C1 segment of cervical spinal cord (tissue), 14 donors: ENCODE measurements at places on chromosomes 5 and 9.

DNA sequence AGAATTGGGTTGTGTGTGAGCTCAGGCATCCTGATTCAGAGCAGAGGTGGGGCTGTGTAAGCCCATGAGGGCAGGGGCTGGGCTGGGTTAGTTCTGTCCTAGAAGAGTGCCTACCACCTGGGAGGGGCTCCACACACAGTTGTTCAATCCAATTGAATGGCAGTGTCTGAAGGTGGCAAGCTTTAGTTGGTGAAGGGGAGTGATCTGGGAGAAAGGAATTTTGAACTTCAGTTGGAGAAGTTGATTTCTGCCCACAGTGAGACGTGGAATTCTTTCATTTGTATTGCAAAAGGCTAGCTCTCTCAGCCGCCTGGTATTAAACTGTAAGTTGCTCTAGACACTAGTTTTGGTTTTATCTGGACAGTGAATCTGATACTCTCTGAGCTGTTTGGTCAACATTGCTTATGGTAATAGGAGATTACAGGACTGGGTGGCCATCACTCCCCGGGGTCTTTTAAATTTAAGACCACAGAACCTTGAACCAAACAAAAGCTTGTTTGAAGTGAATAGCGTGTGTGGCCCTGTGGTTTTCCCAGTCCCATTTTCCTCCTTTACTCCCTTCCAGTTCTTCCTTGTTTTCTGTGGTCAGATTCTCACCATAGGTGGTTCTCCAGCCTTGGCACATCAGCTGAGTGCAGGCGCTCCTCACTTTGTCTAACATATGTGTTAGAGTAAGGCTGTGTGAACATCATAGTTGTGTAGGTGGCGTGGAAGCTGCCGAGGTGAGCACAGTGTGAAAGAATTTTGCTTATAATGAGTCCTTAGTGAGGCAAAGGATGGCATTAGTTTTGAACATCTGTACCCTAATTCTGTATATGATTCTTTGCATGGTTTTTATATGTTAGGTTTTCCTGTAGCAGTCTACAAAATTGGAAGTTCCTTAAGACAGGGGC lies 78.0 kb downstream of the ARHGAP26 start:
- DNase-seq, result no peak

GRCh38 chr9:133035669-133036068 lies 4.9 kb downstream of the GTF3C5 start:
- DNase-seq, result no peak

GRCh38 chr9:110830495-110830894 lies 161.9 kb downstream of the MUSK start:
- no peak for DNase-seq

DNA sequence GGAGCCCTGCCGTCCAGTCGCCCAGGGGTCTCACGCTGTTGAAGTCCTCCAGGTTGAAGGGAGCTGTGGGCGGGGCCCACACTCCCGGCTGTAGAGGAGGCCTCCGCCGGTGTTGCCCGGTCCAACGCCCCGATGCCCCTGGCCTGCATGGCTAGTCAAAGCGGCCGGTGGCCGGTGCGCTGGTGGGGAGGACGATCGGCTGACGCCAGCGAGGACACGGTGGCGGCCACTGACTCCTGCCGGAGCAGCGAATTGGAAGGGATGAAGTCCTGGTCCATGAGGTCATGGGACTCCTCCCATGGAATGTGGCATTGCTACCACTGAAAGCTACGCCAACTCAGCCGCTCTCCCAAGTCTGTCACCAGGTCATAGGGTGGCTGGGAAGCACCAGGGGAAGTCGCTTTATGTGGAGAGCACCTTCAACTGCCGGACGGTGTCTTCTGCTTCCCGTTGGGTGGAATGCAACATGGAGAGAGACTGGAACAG lies 11.8 kb downstream of the RCL1 start:
- DNase-seq, result no peak

GRCh38 chr5:60295423-60295822 lies 401.9 kb upstream of the PDE4D start:
- no peak for DNase-seq

DNA sequence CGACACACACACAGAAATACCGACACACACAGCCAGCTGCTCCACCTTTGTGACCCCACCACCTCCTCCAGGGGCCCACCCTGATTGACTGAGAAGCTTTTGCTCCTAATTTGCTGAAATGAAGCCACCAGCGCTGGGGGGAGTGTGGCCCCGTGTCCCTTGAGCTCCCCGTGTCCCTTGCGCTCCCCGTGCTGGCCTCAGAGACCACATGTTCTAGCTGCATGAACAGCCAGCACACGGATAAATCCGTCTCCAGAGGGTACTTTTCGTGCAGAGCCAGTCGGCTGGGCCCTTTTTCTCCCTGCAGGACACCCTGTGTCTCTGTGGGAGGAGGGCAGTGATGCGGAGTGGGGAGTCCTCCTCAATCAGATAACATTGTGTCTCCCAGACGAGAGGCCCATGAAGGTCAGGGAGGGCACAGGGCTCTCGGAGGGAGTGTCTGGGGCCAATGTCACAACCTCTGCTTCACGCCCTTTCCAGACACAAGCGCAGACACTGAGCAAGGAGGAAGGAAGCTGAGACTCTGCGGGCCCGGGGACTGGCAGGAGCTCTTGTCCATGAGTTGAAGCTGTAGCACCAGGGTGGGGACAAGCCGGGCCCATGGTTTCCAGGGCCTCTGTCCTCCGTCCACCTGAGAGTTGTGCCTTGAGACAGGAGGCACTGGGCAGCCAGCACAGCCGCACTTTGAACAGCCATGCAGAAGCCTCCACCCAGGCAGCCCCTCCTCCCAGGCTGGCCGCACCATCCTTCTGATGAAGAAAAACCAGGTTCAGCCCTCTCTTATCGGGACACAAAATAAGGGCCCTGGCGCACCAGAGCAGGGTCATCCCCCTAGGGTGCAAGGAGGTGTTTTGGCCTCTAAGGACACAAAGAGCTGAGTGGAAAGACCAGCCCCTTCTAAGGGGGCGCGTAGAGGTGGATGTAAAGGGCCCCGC lies 36.4 kb upstream of the SLC6A19 start:
- no peak for DNase-seq

DNA sequence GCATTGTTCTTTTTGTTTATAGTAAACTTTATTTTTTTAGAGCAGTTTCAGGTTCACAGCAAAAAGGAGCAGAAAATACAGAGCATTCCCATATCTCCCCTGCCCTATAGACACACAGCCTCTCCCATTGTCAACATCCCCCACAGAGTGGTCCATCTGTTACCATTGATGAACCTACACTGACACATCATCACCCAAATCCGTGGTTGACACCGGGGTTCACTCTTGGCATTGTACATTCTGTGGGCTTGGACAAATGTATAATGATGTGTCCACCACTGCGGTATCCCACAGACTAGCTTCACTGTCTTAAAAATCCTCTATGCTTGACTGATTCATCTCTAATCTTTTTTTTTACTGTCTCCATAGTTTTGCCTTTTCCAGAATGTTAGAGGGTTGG lies 120.7 kb upstream of the SPATA31C2 start:
- no peak for DNase-seq

GRCh38 chr5:168578538-168579487 lies at the start of gene PANK3:
Gene PANK3 (minus strand): TSS chr5:168579368. CDS start chr5:168579283, 85 bp downstream.
- no peak for DNase-seq

GRCh38 chr5:22542340-22542739 lies 310.8 kb downstream of the CDH12 start:
- no peak for DNase-seq

GRCh38 chr5:149633476-149634350 lies 52.4 kb downstream of the ARHGEF37 start:
- no peak for DNase-seq

DNA sequence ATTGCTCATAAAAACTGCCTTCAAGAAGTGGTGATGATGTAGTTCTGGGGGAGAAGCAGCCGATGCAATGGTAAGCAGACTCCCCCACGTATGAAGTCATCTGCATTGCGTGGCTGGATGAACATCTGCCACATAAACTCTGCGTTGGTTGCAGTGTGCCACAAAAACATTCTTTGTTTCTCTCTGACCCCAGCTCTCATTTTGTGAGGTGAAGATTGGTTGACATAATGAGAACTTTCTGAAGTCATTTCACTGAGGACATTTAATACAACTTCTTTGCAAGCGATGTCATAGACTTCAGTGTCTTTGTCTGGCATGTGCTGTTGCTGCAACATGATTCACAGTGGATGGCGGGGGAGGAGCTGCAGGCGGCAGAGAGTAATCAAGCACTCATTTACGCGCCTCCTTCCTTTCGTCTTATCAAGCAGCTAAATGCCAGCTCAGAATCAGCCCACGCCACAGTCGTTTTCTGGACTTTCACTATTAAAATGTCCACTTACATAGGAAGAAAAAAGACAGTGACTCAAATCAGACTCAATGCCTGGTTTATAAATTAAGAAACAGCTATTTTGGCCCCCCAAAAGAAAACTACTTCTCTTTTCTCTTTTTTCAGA lies 91.5 kb upstream of the NFIL3 start:
- no peak for DNase-seq

DNA sequence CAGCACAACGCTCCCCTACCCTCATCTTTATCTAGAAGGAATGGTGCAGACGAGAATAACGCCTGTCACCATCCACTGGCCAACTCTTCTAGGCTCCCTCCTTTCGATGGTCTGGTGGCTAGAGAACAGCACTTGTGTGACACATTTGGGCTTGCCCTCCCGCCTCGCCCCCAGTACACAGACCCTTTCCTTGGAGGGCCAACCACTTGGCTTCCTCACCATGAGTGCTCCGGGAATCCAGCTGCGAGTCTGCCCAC lies 1.4 kb downstream of the GNAQ start:
- peak; percentile 75 for DNase-seq

- DNase-seq, result no peak
These were observed 145.5 kb downstream of the ERCC6L2 start for GRCh38 chr9:96020792-96021550.

GRCh38 chr5:172870291-172870714 lies 36.3 kb downstream of the ERGIC1 start:
- DNase-seq, result no peak

GRCh38 chr9:133306242-133307204 lies 29.5 kb downstream of the SURF6 start:
- no peak for DNase-seq

DNA sequence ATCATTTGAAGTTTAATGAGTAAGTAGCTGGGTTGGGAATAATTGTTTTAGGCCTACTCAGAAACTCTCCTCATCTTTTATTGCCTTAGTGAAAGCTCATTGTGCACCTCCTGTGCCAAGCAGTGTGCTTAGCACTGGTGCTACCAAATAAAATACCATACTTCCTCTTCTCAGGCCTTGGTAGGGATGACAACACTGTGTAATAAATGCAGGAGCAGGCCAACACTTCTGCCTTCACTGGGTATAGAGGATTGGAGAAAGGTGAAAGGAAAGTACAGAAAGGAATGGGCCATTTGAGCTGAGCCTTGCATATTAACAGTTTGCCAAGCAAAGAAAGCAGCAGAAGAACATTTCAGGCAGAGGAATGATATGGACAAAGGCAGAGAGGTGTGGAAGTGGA lies 285.7 kb downstream of the NR3C1 start:
- DNase-seq, result no peak

DNA sequence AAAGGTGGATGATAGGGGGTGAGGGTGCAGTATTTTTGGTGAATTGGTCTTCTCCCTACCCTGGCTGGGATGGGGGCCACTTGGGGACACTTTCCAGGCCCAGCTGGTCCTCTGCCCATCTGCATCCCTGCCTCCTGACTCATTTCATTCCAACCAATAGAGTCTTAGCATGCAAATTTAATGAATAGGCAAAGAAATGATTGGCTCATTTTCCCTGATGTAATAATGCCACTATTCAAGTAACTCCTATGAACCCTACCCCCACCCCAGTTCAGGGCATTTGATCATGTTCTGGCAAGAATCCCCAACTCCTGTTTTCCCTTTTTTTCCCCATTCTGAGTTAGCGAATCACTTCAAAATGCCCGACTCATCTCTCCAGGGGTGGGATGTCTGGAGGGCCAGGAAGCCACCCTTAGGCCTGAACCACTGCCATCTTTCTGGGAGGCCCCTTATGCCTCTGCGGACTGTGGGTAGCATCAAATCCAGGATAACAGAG lies 56.7 kb downstream of the PCDH1 start:
- DNase-seq, result peak; percentile 30

DNA sequence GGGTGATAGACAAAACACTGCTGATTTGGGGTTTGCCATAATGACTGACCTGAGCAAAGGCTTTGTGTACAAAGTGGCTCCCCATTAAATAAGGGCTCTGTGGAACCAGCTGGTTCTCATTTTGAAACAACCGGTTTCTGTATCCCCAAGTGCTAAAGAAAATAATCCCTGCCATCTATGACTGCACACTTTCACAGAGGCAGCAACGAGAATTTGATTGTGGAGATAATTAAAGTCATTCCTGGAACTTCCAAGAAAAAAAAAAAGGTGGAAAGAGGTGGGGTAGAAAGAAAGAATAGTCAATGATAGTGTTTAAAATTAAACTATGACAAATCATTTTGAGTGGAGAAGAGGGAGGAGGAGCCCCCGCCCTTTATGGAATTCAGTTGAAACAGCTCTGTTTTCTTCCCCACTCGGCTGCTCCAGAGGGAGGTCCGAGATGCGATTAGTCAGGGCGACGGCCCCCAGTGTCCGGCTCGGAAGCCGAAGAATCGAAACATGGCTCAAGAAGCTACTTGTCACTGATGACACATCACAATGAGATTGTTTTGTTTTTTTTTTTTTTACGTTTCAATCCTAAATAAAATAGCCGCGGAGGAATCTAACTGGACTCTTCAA lies 38.4 kb downstream of the EBF1 start:
- no peak for DNase-seq

GRCh38 chr5:178671602-178672144 lies 44.8 kb upstream of the CLK4 start:
- DNase-seq, result no peak

DNA sequence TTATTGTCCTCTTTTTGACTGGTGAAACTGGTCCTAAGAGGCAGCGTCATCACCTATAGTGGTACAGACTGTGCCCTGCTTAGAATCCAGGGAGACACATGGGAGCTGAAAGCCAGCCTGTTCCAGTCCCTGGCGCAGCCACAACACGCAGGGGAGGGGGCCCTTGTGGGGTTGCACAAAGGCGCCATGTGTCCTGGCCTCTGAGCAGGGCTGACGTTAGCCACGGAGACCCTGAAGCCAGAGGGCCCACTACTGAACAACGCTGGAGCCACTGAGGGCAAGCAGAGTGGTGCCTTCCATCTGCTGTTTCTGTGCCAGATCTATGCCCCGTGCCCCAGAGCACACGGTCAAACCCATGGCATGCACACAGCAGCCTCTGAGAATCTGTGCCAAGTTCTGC lies 147.3 kb downstream of the ACTL7B start:
- no peak for DNase-seq

- no peak for DNase-seq
These were observed 511 bp upstream of the SPDL1 start for GRCh38 chr5:169583101-169583423.

GRCh38 chr5:138645778-138646575 lies 70.8 kb upstream of the HSPA9 start:
- DNase-seq, result peak; percentile 34

DNA sequence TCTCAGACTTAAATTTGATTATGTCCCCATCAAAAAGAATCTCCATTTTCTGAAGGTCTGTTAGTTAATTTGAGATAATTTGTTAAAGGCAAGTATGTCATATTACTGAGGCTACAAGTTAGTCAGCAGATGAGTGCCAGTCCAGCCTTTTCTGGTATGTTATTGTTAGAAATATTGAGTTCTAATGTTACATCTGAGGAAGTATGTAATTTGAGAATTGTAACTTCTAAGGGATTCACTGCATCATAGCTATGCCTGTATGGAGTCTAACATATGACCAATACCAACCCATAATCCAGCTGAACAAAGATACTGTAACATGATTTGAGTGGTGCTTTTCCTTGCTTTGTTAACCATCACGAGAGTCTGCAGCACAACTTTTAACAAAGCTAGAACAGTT lies 13.9 kb downstream of the SLC23A1 start:
- DNase-seq, result no peak
